ENCODE measurements at places on chromosomes 12 and 14. TPM values are rescaled to one million over a fixed set of nuclear protein-coding genes. Genes with fewer than 3 reads are reported as not detected.

PTPRO gene
- 0.60 TPM for polyA plus RNA-seq

OTUB2 gene
- 1.2 TPM for polyA plus RNA-seq

DTD2 gene
- 20.3 TPM for polyA plus RNA-seq

GPATCH2L gene
- 23.6 TPM for polyA plus RNA-seq

RAB15 gene
- 5.9 TPM for polyA plus RNA-seq

KRT77 gene
- not detected for polyA plus RNA-seq

FOXJ2 gene
- polyA plus RNA-seq, result 5.3 TPM

ANO4 gene
- 8.0 TPM for polyA plus RNA-seq

CLEC4C gene
- not detected for polyA plus RNA-seq

GPR135 gene
- polyA plus RNA-seq, result 1.3 TPM

EID3 gene
- polyA plus RNA-seq, result 2.5 TPM

GPR132 gene
- 0.06 TPM for polyA plus RNA-seq

- DNase-seq, result no peak
Observed at GRCh38 chr14:63717702-63718101, 10.2 kb downstream of the SGPP1 start.

- DNase-seq, result no peak
Observed at GRCh38 chr14:77849711-77850110, 49.8 kb downstream of the ADCK1 start.

DNA sequence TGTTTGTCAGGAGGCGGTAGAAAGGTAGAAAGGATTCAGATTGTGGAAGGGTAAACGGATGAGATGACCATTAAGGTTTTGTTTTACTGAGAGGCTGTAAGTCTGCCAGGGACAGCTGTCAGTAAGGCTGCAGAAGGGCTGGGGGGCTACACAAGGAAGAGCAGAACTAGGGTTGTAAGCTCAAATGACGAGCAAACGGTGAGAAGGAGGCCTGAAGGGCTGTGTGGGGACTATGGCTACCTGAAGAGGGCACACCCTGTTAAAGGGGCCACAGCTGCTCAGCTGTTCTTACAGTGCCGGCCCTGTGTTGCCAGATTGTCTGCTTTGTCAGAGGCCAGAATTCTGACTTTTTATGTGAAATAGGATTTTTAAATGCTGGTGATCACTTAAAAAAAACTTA, 19.1 kb downstream of the VASH1 start:
- no peak for DNase-seq

DNA sequence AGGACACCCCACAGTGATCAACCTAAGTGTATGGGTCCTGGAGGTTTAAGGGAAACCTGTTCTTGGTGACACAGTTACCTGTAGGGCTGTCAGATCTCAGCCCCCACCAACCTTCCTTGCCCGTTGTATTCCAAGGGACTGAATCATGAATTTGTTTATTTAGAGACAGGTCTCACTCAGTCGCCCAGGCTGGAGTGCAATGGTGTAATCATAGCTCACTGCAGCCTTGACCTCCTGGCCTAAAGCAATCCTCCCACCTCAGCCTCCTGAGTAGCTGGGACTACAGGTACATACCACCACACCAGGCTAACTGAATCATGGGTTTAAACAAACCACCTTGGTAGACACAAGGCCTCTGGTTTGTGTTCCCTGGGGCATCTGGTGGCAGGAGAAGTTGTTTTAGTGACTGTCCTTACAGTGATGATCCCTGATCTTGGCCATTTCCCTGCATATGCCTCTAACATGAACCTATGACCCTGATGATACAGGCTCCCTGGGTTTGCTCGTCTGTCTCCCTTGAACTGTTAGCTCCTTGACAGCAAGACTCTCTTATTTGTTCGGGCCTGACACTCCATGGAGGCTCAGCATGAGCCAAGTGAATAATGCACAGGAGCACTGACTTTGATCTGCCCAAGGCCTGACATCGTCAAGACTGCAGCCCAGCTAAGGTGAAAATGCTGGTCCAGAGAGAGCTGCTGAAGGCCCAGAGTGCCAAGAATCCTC, 47.9 kb downstream of the PITPNM2 start:
- no peak for DNase-seq

DNA sequence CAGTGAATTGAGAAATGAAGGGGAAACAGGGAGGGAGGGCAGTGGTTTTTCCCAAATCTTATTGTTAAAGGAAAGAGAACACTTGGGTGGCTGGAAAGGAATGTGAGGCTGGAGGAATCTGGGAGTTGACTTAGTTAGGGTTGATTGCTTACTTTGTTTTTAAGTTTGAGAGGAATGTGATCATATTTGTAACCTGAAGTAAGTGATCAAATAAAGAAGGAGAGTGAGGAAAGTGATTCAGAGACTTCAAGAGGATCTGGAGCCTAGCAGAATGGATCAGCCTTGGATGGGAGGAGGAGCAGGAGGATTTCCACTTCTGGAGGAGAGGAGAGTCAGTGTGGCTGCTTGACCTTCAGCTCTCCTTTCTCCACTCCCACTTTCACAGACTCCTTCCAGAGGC, 6.0 kb upstream of the LRP6 start:
- DNase-seq, result no peak

- no peak for DNase-seq
Observed at GRCh38 chr12:50960130-50960529, 7.8 kb downstream of the HIGD1C start.

DNA sequence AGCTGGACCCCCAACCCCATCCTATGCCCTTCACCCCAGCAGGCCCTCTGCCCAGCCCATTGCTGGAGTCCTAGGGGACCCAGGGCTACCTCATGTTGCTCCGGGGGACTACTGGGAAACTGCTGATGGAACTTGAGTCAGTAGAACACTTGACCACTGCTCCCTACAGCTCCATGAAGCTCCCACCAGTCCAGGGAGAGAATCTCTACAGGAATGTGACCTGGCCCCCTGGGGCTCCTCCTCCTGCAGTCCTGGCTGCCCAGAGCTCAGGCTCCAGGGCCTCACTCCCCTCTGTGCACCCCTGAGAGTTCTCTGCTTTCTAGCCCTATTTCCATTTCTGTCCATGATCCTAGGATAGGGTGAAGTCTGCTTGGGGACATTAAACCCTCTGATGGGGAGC, 10.8 kb upstream of the AQP2 start:
- DNase-seq, result no peak

DNA sequence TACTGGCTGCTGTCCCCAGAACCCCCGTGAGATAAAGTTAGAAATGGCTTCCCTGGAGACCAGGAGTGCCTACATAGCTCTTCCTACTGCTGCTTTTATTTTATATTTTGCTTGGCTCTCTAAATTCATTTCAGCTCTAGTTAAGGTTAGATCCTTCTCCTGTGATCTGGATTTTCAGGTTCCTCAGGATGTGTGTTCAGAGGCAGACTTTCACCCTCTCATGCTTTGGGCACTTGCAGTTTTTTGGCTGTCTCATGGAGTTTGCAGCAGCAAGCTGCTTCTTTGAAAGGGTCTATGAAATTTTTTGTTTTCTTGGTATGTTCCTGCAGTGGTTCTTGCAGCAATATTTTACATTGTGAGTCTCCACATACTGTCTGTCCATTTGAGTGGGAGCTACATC, 93.3 kb downstream of the ATP23 start:
- DNase-seq, result no peak

- DNase-seq, result peak; percentile 4
Observed at GRCh38 chr12:43882578-43883178, 46.8 kb downstream of the TMEM117 start.

- no peak for DNase-seq
Observed at GRCh38 chr14:45242706-45243105, 10.3 kb downstream of the MIS18BP1 start.

GRCh38 chr14:23042162-23042965, at the start of gene PSMB11:
Gene PSMB11, plus strand, starts transcription at chr14:23042212. Its CDS starts 14 bp downstream, at chr14:23042226.
- DNase-seq, result no peak

DNA sequence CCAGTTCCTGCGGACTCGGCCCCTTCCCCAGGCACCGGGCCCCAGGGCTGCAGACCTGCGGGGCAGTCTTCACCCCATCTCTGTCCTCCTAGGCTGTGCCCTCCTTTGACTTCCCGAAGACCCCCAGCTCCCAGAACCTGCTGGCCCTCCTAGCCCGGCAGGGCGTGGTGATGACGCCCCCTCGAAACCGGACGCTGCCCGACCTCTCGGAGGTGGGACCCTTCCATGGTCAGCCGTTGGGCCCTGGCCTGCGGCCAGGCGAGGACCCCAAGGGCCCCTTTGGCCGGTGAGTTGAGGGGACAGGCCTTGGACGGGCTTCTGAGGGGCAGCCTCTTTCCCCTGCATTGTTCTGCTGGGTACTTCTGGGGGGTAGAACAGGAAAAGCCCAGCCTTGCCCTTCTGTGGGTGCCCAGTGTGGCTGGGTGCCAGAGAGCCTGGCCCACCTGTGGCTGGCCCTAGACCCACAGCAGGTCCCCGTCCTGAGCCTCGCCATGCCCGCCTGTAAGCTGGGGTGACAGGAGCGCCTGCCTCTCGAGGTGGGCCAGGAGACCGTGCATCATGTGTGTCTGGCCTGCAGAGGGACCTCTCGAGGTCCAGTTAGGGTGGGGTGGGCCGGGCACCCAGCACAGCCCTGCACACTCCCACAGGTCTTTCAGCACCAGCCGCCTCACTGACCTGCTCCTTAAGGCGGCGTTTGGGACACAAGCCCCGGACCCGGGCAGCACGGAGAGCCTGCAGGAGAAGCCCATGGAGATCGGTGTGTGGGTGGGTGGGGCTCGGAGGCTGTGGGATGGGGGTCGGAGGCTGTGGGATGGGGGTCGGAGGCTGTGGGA, 12.6 kb upstream of the PUS1 start:
- DNase-seq, result no peak

GRCh38 chr14:100738704-100739131, 12.0 kb downstream of the DLK1 start:
- no peak for DNase-seq

DNA sequence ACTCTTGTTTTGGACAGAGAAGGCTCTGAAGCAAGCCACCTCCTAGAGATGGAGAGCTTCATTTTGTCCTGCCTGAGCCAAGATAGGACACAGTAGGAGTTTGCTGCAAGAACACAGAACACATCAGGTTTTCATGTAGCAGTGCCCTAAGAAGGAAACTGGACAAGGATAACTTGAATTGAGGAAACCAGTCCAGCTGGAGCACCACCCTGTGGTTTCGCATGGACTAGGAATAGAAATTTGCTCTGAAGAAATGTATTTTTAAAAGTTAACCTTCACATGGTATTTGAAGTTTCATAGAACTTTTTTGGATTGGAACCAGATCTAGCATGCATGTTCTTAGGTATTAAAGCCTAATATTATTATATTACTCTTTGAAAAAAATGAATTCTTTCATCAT, 68.8 kb downstream of the RERG start:
- DNase-seq, result no peak

- DNase-seq, result no peak
Observed at GRCh38 chr12:26861690-26862089, 28.7 kb upstream of the ITPR2 start.

DNA sequence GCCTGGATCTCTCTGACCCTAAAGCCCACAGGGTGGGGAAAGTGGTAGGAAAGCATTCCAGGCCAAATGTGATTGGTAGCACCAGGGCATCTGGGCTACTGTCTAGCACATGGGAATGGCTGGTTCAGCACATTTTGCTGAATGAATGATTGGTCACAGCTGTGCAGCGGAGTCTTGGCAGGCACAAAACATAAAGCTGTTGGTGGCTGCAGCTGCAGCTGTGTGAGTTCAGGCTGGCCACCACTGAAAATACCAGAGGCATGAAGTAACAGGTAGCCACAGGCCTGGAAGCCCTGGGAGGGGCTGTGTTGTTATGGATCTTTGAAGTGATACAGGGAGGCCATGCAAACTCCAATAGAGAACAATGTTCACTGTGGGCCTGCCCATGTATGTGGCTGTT, 72.7 kb downstream of the MYRFL start:
- peak; percentile 82 for DNase-seq

- DNase-seq, result no peak
Observed at GRCh38 chr14:45284802-45285201, 31.8 kb upstream of the MIS18BP1 start.

DNA sequence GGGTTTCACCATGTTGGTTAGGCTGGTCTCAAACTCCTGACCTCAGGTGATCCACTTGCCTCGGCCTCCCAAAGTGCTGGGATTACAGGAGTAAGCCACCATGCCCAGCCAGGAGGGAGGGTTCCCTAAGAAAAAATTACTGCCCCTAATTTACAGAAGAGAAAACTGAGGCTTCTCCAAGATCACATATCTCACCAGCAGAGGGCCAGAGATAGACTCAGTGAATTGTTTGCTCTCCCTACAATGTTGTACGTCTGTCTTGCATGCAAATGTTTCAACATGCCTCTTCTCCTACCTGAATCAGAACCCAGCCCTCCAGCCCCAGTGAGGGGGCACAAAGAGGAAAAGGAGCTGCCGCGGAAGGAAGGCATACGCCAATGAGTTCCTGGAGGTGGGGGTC, 48.3 kb upstream of the TMEM263 start:
- no peak for DNase-seq

GRCh38 chr14:57732463-57733285, 133.2 kb downstream of the SLC35F4 start:
- DNase-seq, result no peak

DNA sequence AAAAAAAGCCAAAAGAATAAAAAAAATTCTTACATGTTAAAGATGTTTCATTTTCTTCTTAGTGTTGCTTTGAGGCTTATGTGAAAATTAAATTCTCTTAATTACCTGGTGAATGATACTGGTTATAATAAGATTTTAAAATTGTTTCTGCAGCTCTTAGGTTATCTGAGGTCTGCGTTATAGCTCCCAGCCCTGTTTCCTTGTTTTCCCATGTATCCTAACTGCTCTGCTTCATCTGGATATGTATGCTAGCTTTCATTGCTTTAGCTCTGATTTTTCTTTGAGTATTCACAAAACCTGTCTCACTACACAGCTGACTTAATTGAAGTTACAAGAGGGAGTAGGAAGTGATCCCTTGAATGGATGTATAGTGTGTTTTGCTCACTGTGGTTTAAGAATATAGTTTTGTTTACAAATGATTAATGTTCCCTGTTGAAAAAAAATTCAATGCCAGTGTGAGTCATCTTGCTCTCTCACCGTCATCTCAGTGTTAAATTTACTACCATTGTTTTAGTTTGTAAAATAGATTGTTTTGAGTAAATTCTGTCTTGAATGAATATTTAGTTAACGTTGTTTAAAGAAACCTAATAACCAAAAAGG, 26.8 kb downstream of the CPSF6 start:
- DNase-seq, result no peak

GRCh38 chr12:13211859-13212664, 15.5 kb downstream of the EMP1 start:
- no peak for DNase-seq

DNA sequence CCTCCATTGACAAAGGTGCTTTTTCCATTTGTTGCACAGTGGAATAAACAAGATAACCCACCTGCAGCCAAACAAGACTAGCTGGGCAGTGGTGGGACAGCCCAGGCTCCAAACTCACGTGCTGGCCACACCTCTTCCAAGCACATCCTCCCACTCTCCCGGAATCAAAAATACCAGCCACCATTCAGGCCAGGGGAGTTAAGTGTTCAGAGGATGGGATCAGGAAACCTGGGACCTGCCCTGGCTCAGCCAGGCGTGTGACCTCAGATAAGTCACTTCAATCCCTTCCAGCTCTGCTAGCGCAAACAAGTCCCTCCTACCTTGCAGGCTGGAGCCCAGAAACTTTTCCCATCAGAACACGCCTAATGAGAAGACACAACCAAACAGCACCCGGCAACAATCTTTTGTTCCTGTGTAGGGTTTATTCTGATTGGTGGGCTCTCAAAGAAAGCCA, 43.3 kb downstream of the ACTN1 start:
- DNase-seq, result no peak
